ENCODE measurements at places on chromosomes 7 and 10. TPM values are rescaled to one million over a fixed set of nuclear protein-coding genes. Genes with fewer than 3 reads are reported as not detected.

GRCh38 chr10:50469288-50469687 lies 154.5 kb downstream of the SGMS1 start:
- H3K27ac ChIP-seq, result no peak overlapping the region
- peaks cover 40% of the 10 kb centered on the region for H3K4me1 ChIP-seq
- no peaks in the 10 kb centered on the region for H3K27me3 ChIP-seq
- DNase-seq, result no peak
- H3K4me3 ChIP-seq, result no peak overlapping the region

DNA sequence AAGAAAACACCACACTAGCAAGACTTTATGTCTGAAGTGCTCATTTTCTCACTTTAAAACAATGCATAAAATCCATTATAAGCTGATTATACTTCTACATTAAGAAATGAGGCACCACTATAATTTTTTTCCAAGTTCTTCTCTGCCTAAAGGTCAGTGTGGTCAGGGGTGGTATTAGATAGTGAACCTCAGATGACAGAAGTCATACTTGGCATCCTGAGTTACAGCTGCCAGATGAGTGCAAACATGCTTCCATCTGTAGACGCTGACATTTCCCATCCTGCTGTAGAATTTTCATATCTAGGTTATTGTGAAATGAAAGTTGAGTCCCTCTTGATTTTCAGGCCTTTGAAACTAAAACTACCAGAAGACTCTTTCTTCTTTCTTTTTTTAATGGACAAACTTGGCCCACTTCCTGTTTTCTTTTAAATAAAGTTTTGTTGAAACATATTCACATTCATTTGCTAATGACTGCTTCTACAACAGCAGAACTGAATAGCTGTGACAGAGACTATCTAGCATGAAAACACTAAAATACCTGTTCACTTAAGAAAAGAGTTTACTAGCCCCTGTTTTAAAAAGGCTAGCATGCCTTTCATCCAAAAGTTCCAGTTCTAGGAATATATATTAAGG lies 900.8 kb downstream of the XPNPEP1 start:
- H3K4me1 ChIP-seq, result no peaks in the 10 kb centered on the region
- no peak overlapping the region for H3K27ac ChIP-seq
- no peak overlapping the region for H3K4me3 ChIP-seq
- DNase-seq, result no peak
- H3K27me3 ChIP-seq, result no peaks in the 10 kb centered on the region

DNA sequence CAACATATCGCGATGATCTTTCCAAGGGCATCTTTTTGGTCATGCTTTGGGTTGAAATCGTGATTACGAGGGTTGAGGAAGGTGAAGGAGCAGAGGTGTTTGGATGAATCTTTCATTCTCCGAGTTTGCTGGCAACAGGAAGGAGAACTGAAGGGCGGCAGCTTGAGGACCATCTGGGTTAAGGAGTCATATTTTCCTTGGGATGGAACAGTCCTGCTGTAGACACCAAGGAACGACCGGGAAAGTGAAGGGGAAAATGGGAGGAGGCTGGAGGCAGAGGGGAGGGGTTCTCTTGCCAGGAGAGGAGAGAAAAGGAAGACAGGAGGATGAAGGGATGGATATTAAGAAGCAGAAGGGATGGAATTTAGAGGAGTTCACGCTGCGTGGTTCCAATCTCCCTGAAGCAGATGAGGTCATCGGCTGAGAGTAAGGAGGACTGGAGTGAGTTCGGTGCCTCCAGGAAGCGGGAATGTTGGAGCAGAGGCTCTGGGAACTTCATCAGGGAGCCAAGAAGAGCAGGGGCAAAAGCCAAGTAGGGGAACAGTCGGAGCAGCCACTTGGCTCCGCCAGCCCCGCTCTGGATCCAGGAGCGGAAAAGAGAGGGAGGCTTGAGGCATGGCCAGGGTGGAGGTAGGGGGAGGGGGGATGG lies 116.6 kb upstream of the GALNT17 start:
- no peak for DNase-seq
- H3K27ac ChIP-seq, result no peak overlapping the region
- H3K36me3 ChIP-seq, result no peaks in the 10 kb centered on the region

GRCh38 chr7:30143748-30144251 lies 9.0 kb downstream of the MTURN start:
- H3K36me3 ChIP-seq, result no peaks in the 10 kb centered on the region
- peak overlapping the region; percentile 73 for H3K27ac ChIP-seq
- no peak overlapping the region for H3K4me3 ChIP-seq
- H3K27me3 ChIP-seq, result no peaks in the 10 kb centered on the region
- DNase-seq, result no peak

ACBD7 gene
- total RNA-seq, result not detected

DNA sequence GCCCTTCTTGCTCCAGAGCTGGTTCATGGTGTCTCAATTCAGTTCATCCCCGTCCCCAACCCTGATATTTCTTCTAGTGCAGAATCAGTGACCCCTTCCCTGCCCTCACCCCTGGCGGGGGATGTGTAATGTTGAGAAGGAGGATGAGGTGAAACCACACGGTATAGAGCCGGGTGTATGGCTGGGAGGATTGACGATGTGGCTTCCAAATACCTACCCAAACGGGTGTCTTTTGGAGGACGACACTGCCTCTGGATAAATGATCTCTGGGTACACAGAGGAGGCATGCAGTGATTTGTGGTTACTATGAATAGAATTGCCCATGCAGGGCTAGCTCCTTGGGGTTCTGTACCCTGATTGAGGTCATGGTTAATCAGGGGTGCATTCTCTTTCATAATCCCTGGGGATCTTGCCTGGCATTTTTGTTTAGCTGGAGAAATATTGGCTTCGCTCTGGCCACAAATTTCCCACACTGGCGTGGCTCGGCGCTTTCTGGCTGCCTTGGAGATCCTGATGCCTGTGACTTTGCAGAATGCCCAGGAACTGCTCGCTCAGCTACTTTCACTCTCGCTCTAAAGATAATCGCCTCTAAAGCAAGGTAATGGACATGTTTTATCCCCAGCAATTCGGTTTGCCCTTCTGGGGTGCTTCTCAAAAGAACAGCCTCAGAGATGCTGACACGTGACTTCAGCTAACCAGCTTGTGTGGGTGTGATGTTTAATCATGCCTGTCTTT lies 89.2 kb downstream of the RBM20 start:
- peaks cover 13% of the 10 kb centered on the region for H3K4me1 ChIP-seq
- H3K36me3 ChIP-seq, result no peaks in the 10 kb centered on the region
- H3K4me3 ChIP-seq, result peak overlapping the region; percentile 16
- H3K27me3 ChIP-seq, result peaks cover 13% of the 10 kb centered on the region
- H3K27ac ChIP-seq, result no peak overlapping the region

CYP17A1 gene
- not detected for total RNA-seq

GRCh38 chr10:27741173-27742091 lies 4.2 kb downstream of the MKX start:
- H3K4me1 ChIP-seq, result peaks cover 52% of the 10 kb centered on the region
- H3K27ac ChIP-seq, result no peak overlapping the region
- H3K4me3 ChIP-seq, result peak overlapping the region; percentile 73
